Memory B cell (primary cell): ENCODE measurements at places on chromosomes 5 and 9.

GRCh38 chr5:9409413-9409960 is 136.4 kb downstream of the SEMA5A start:
- DNase-seq, result no peak

DNA sequence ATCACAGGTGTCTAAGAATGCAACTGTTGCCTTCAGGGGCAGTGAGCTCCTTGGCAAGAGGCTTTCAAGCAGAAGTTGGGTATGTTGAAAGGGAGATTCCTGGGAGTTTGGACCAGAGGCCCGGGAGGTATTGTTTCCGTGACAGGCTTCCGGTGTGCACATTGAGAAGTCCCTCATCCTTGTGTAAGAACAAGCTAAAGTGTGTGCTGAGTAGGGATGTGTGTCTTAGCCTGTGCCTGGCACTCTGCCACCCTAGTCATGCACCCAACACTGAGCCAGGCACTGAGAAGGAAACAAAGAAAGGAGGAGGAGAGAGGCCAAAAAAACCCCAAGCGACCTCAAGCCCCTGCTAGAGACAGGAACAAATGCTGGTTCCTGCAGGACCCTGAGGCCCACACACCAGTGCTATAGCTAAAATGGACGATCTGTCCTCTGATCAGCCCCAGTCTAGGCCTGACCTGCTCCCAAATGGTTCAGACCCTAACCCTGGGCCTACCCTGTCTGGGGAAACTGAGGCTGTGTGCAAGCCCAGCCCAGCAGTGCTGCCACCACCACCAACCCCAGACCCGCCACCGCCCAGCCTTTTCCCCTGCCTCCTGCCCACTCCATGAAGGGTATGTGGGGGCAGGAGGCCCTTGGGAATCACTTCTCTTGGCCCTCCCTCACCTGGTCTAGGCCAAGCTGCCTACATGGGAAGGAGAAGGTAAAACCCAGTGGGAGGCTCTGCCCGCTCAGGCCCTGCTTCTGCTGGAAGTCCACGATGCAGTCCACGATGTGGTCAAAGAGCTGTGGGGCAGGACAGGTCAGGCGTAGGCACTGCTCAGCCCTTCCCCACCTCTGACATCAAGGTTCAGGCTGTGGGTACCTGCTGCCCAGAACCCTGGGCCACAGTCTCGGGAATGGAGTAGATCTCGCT is 12.6 kb downstream of the HK3 start:
- DNase-seq, result no peak

- DNase-seq, result no peak
Observed at GRCh38 chr9:68496356-68496755, 44.3 kb downstream of the TMEM252 start.

- DNase-seq, result no peak
Observed at GRCh38 chr5:135208903-135209721, 175.1 kb upstream of the PITX1 start.

DNA sequence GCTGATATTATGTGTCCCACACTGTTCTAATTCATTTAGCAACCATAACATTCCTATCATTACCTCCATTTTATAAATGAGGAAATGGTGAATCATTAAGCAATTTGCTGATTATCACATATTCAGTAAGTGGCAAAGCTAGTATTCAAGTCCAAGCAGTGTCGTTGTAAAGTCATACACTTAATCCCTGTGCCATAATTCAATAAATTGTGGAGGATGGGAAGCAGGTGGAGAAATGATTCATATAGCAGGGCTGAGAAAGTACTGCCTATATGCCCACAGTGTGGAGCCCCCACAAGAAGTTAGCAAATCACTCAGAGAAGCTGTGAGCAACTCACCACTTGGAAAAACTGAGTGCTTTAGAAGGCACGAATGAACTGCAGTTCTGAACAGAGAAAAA is 691.0 kb downstream of the PTPRD start:
- no peak for DNase-seq

DNA sequence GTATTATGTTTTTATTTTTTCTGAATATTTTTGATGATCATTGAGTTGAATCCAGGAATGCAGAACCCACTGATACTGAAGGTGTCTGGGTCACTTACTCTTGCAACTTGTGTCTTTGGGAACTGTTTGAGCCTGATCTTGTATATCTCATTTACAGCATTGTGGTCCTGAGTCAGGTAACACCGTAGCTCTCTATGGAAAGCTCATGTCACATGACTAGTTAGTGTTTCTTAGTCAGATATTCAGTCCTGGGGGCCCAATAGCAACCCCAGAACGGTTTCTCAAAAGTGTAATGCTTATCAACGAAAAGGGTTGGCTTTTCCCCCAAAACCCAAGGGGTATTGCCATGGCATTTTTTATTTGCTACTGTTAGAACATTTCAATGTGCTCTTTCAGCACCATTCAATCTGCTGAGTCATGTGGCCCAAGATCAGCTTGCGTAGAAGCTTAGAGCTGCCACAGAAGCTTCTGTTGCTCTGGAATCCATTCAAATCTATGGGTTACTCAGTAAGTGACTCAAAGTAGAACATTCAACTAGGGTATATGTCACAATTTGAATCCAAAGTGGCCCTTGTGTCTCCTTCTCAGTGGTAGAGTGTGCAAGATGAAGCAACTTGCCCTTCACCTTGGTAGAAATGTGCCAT is 12.1 kb upstream of the PTAR1 start:
- DNase-seq, result no peak
